Heart right ventricle (tissue), 16 donors: ENCODE measurements at places on chromosomes 1 and 21. TPM values are rescaled to one million over a fixed set of nuclear protein-coding genes. Genes with fewer than 3 reads are reported as not detected.

- peaks cover 7% of the 10 kb centered on the region for H3K4me1 ChIP-seq
- H3K36me3 ChIP-seq: peaks cover 37% of the 10 kb centered on the region
- H3K27ac ChIP-seq: no peak overlapping the region
- H3K4me3 ChIP-seq: no peak overlapping the region
- DNase-seq: no peak
Observed at GRCh38 chr1:230283678-230284077, 142.5 kb downstream of the PGBD5 start.

The SELP gene
- polyA plus RNA-seq: 4.2 TPM

DNA sequence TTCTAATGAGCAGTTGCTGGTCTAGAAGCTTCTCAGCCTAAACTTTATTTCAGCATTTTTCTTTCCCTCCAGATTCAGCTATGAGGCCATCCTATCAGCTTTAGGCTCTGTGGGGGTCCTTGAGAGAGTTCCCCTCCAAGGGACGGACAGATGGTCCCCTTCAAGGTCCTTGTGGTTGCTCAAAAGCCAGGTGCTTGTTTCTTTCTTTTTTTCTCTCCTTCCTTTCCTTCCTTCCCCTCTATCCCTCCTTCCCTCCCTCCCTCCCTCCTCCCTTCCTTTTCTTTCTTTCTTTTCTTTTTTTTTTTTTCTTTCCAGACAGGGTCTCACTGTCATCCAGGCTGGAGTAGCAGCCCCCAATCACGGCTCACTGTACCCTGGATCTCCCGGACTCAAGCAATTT is 1.2 kb upstream of the IL6R start:
- no peak overlapping the region for H3K4me3 ChIP-seq
- no peaks in the 10 kb centered on the region for H3K36me3 ChIP-seq
- peaks cover 41% of the 10 kb centered on the region for H3K4me1 ChIP-seq
- H3K27me3 ChIP-seq: no peaks in the 10 kb centered on the region
- DNase-seq: no peak

GRCh38 chr1:243397613-243398321 is 141.9 kb downstream of the SDCCAG8 start:
- no peak for DNase-seq
- no peaks in the 10 kb centered on the region for H3K27me3 ChIP-seq
- H3K27ac ChIP-seq: no peak overlapping the region

The ATP1B1 gene
- polyA plus RNA-seq: 137 TPM

- DNase-seq: no peak
- no peak overlapping the region for H3K4me3 ChIP-seq
- no peaks in the 10 kb centered on the region for H3K36me3 ChIP-seq
- no peaks in the 10 kb centered on the region for H3K27me3 ChIP-seq
Observed at GRCh38 chr21:41371685-41372030, 9.8 kb downstream of the MX2 start.

DNA sequence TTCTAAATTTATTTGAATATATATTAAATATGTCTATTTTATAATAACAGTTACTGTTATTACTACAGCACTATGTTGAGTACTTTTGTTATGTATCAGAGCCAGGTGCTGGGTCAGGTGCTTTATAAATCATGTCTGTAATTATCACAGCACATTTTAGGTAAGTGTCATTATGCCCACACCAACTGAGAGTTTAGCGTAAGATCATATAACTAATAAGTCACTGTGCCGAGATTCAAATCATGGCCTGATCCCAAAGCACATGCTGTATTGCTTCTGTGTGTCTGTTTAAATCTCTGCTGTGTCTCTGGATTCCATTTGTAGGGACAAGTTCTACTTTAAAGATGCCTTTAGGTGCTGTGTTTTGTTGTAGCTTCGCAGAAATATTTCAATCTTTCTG is 1.9 kb downstream of the GPSM2 start:
- no peak for DNase-seq
- H3K27me3 ChIP-seq: no peaks in the 10 kb centered on the region
- no peaks in the 10 kb centered on the region for H3K4me1 ChIP-seq
- H3K4me3 ChIP-seq: no peak overlapping the region
- no peak overlapping the region for H3K27ac ChIP-seq
- H3K36me3 ChIP-seq: no peaks in the 10 kb centered on the region

- H3K36me3 ChIP-seq: peaks cover 94% of the 10 kb centered on the region
- no peaks in the 10 kb centered on the region for H3K27me3 ChIP-seq
- no peak overlapping the region for H3K4me3 ChIP-seq
- H3K4me1 ChIP-seq: no peaks in the 10 kb centered on the region
Observed at GRCh38 chr21:46503922-46504550, 45.3 kb downstream of the DIP2A start.

DNA sequence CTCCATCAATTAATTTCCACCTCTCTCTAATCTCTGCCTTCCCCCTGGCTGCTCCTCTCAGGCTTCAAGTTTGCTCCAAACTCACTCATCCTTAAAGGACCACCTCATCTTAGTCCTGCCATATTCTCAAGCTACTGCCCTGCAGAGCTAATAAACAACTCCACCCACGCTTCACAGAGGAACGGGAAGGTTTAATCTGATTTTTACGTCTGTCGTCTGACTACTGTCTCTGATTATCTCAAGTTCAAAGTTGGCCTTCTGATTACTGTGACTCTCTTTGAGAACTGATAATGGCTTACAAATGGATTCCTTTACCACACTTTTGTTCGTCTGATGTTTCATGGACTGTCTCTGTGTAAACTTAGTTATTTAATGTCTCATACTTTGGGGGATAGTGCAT is 7.6 kb upstream of the CPT2 start:
- no peaks in the 10 kb centered on the region for H3K27me3 ChIP-seq
- H3K36me3 ChIP-seq: no peaks in the 10 kb centered on the region
- DNase-seq: no peak
- H3K4me3 ChIP-seq: no peak overlapping the region
- no peak overlapping the region for H3K27ac ChIP-seq

DNA sequence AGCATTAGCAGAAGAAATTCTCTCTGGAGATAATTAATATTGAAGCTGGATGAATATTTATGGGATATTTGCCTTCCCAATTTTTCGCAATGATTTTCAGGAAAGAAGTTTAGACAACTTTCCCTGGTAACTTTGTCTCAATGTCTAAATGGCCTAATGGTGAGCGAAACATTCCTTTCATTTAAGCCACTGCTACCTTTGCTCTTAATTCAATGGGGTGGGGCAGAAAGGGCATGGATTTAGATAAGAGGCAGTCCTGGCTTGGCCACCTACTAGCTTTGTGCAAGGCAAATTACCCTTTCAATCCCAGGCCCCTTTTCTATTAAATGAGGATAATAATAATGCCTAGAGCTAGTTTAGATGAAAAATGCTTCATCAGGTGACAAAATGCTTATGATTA is 27.1 kb upstream of the LYST start:
- no peak for DNase-seq
- no peaks in the 10 kb centered on the region for H3K4me1 ChIP-seq
- H3K4me3 ChIP-seq: no peak overlapping the region
- H3K27me3 ChIP-seq: no peaks in the 10 kb centered on the region
- no peaks in the 10 kb centered on the region for H3K36me3 ChIP-seq

GRCh38 chr1:157152510-157152909 is 14.3 kb upstream of the ETV3 start:
- H3K4me1 ChIP-seq: peaks cover 37% of the 10 kb centered on the region
- H3K36me3 ChIP-seq: no peaks in the 10 kb centered on the region
- no peak overlapping the region for H3K4me3 ChIP-seq
- no peak overlapping the region for H3K27ac ChIP-seq
- no peaks in the 10 kb centered on the region for H3K27me3 ChIP-seq

- H3K36me3 ChIP-seq: no peaks in the 10 kb centered on the region
- H3K27ac ChIP-seq: no peak overlapping the region
- no peak overlapping the region for H3K4me3 ChIP-seq
- H3K27me3 ChIP-seq: no peaks in the 10 kb centered on the region
Observed at GRCh38 chr1:192067360-192067759, 90.9 kb upstream of the RGS18 start.

The BCAS2 gene
- 35.5 TPM for polyA plus RNA-seq
